ENCODE measurements at places on chromosomes 3 and 15.

- DNase-seq, result no peak
These were observed 60.6 kb downstream of the CD200R1L start for GRCh38 chr3:112786002-112786590.

DNA sequence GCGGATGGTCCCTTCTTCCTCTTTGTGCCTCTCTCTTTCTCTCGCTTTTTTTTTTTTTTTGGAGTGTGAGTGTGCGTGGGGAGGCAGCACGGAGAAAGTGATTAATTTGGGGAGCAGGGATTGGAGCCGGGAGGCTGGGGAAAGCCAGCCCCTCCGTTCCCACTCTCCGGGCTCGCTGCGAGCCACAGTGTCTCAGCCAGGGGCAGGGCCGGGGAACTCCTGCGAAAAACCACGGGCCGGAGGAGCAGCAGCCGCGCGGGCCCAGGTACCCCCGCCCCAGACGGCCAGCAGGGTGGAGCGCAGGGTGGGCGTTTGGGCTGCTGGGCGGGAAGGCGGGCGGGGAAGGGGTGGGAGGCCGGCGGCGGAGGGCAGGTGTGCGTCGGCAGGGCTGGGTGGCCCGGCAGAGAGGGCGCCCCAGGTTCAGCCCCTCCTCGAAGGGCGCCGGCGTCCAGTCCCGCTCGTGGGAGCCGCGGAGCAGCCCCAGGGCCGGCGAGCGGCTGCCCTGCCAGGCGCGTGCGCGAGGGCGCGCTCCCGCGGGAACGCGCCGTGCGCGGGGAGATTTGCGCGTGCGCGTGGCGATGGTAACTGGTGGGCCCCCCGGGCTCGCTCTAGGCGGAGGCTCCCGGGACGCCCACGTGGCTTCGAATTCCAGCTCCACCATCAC, 1.4 kb downstream of the CHL1 start:
- no peak for DNase-seq

DNA sequence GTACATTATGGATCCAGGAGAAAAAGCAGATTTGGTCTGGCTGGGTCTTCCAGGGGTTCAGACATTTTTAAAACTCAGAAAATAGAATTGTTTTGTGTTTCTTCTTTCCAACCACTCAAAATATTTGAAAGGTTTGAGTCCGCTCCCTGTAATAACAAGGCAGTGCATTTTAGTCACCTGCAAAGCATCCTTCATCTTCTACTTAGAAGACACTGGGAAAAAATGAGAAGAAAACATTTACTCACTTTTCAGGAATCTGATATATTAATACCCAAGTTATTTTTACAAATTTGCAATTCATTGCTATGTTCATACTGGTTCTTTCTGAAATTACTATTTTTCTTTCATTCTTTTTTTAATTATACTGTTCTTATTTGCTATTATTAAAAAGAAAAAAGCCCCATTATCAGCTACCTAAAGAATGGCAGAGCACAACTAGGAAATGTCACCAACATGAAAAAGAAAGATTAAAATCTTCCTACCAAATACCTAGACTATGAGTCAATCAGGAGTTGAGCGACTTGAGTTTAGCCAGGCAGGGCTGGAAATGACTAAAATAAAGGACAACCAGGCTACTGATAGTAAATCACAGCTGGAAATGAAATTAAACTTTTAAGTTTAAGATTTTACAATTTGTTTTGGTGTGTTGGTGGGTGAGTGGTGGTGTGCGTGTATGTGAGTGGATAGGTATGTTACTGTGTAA, 280.3 kb upstream of the THBS1 start:
- no peak for DNase-seq

GRCh38 chr3:184172681-184173373, 1.8 kb upstream of the AP2M1 start:
- no peak for DNase-seq

DNA sequence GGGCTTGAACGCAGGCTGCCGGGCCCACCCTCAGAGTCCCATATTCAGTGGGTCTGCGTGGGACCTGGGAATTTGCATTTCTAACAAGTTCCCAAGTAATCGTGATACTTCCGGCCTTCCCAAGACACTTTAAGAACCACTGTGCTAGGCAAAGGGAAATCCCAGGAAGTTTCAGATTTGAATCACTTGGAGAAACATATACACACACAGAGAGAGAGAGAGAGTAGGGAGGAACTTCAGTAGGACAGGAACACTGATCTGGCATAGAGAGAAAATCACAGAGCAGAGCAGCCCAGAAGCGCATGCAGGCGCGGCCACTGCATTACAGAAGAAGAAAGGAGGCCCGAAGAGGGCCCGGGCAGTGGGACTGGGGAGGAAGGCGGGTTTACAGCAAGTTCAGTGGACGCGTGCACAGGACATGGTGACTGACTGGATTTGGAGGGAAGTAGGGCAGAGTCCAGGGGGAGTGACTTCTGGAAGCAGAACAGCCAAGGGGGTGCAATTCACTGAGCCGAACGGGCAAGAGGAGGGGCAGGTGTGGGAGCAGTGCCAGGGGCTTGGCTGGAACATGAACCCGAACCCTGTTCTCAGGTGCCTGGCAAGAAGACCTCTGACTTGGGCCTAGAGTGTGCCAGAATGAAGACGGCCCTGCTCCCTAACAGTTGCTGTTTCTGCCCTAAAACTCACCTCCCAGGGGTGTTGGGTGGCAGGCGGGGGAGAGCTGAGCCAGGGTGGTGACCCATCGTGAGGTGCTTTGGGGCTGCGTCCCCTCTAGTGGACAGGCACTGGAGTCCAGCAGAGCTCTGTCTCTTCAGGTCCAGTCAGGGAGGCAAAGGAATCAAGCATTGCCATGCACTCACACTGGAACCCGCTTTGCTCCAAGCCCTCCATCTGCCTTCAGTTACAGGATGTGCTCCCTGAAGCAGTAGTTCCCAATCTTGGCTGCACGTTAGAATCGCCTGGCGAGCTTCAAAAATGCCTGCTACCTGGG, 101.3 kb upstream of the HES1 start:
- no peak for DNase-seq

DNA sequence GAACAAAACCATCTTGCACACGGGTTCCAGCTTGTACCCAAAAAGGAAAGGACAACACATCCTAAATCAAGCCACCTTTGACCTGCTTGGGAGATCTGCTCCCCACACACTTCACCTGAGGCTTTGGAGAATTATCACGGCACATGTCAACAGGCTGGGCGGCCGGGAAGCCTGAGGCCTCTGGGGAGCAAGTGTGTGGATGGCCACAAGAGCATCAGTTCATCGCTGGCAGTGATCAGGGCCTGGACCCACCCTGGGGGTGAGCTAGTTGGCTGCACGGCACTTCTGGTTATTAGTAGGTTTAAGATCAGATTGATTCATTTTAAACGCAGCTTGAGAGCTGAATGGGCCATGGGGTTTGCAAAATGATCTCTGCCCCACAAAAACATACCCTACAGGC, 108.5 kb downstream of the CHSY1 start:
- no peak for DNase-seq

DNA sequence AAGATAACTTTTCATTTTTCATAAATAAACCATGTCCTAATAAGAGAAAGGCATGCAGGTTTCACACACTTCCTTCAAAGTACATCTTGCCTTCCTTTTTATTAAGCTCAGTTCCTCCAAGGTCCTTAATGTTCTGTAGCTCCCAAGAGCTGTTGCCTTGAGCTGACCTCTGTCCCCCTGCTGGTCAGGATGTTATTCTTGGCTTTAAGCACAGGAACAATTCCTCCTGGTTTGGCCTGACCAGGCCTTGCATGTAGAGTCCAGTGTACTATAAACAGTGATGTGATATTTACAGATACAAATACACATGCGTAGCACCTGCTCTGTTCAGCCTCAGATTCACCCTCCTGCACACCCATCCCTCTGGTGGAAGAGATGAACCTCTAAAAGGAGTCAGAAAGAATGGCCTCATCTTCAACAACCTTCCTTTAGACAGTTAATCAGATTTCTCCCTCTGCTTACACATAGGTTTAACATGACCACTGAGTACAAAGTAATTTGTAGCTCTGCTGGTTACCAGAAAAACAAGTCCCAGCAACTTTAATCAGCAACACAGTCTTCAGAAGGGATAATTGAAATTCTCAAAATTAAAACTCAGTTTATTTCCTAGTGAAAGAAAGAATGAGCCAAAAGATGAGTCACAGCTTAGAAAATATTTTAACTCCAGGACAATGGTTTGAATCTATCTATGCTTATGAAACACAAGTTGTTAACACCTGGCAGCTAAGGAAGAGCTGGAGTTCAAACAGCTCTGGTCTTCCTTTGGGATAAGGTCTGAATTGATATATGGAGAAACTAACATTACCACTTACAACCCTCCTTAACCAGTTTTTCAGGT, 46.5 kb downstream of the PTPN9 start:
- DNase-seq, result peak; percentile 65

DNA sequence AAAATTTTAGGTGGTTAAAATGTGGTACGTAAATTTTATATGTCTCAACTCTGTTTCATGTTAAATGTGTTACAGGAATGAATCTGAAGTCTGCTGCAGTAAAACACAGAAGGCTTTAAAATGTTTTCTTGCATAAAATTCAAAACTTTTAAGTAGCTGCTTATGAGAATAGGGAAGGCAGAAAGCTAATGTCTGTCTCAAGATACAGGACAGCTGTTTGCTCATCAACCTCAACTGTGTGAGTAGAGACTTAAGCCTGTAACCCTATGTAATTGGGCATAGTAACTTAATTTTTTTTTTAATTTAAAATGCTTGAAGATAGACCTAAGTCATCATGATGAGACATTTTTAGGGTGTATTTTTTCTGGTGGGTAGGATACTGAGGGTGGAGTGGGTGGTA, 38.9 kb downstream of the ZFAND6 start:
- DNase-seq, result no peak

DNA sequence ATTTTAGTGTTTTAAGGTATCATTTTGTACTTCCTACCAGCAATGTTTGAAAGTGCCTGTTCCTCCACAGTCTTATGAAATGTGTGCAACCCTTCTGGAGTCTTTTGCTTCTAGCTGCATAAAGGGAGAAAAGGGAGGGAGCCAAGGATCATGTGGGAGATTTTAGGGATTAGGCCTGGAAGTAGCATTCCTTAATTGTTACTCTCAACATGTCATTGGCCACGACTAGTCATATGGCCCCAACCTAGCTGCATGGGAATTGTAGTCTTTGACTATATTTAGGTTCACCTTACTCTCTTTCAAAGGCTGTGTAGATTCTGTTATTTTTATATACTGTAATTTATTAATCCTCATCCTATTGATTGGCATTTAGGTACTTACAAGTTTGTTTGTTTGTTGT, 14.9 kb downstream of the CRTAP start:
- no peak for DNase-seq

DNA sequence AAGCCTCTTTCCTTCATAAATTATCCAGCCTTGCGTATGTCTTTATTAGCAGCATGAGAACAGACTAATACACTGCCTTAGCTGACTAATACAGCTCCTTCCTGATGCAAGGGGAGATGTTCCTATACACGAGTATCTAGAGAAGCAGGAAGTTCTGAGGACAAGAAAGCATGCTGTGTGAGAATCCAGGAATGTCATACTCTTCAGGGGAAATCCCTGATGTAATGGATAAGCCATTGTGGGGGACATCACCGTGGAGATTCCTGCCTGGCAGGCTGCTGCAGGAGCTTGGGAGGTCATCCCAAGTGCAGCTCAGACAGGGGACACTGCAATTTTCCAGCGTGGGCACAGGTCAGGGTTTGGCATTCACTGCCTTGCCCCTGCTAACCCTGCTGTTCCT, 476.9 kb downstream of the NR2F2 start:
- DNase-seq, result no peak

DNA sequence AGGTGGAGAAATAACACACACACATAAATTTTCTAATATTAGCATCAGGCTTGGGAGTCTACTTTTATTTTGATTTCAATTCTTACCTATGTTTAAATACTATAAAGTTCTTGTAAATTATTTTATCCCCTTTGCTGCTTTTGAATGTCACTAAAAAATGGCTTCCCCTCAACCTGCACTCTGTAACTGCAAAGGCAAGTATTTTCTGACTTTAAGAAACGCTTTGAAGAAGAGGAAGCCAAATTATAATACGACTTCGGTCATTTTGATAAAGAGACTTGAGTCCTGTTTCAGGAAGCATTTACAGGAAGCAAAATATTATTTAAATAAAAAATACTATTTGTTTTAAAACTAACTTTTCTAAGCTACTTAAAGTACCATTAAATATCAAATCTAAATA, 627.7 kb upstream of the AGTR1 start:
- no peak for DNase-seq

Measured in uterus (tissue), 4 donors.